EL (cell line): ENCODE measurements at places on chromosomes 4 and X.
A peak's percentile ranks its signal among the peaks of the same experiment; 100 is the strongest.

GRCh38 chrX:131397891-131398290 lies 108.8 kb upstream of the IGSF1 start:
- DNase-seq = no peak

DNA sequence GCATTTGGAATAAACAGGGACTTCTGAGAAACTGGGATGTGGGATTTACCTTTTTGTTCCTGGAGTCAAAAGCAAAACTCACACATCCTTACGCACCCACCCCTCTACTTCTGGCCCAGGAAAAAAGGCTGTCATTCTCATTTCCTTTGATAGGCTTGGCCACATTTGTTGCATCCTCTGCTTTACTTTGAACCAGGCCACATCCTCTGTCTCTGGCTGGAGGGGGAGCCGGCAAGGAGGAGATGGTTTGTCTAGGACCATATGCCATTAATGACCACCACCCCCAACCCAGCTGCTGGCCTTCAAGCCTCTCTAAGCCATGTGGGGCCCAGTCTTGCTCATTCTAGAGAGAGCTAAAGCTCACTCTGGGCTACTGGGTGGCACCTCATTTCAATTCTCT lies 64.5 kb downstream of the ATG4A start:
- no peak for DNase-seq

DNA sequence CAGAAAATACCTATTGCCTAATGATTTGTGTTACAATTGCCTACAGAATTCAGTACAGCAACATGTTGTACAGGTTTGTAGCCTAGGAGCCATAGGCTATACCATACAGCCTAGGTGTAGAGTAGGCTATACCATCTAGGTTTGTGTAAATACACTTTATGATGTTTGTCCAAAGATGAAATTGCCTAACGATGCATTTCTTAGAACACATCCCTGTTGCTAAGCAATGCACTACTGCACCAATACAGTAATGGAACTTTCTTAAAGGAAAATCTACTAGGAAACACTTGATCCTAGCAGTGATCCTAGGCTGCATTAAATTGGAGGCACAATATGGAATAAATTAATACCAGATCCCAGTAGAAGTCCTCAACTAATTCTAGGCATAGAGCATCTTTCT lies 18.3 kb downstream of the NOA1 start:
- no peak for DNase-seq

GRCh38 chr4:152676052-152676854 lies 3.5 kb downstream of the TMEM154 start:
- DNase-seq = no peak

DNA sequence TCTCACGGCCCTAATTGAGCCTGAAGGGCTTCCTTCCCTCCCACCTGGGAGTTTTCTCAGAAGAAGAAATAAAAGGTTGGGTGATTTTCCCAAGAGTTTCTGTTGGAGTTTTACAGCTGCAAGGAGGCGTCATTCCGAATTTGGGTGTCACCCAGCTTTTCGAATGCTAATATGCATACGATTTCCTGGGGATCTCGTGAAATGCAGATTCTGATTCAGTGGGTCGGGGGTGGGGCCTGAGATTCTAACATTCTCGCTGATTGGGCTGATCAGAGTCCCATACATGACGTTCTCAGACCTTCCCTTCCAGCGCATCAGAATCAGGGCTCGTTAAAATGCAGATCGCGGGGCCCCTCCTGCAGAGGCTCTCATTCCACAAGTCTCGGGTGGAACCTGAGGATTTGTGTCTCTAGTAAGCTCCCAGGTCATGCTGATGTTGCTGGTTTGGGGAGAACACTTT lies 125.8 kb upstream of the STX18 start:
- DNase-seq = no peak

DNA sequence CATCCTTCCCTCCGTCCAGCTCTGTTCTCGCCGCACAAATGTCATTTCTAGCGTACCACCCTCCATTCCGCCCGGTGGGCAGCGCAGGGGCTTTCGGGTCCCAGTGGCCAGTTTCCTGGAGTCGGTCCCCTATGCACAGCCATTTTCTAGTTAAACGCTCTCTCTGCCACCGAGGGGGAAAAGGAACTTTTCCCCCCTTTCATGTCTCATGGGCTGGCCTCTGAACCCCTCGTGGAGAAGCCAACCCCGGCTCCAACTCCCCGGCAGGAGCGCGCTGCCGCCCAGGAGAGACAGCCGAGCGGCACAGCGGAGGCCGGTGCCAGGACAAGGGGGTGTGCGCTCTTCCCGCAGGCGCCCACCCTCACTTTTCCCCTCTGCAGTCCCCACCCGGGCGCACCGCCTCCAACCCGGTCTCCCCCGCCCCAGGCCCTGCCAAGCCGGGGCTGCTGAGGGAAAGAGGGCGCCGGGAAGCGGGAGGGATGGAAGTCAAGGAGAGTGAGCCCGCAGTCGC lies 662 bp downstream of the APBB2 start:
- DNase-seq = peak; percentile 30

DNA sequence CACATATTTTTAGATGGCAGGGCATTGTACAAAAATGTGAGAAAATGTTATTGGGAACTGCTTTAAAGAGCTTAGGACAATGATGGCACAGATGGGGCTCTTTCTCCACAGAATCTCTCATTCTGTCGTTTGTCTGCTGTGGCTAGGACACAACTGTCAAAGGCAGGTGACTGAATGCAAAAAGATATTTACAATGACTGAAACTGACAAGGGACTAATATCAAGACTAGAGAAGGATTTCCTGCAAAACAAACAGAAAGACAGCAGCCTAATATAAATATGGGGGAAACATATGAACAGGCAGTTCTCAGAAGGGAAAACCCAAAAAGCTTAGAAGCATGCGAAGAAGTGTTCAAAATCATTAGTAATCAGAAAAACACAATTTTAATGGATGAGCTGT lies 177.5 kb upstream of the AFF2 start:
- no peak for DNase-seq

- no peak for DNase-seq
Observed at GRCh38 chr4:81922313-81922712, 450.6 kb upstream of the RASGEF1B start.

GRCh38 chrX:69015156-69015555 lies 150.1 kb downstream of the PJA1 start:
- DNase-seq = no peak

- DNase-seq = peak; percentile 9
Observed at GRCh38 chr4:19580095-19580494, 671.6 kb upstream of the SLIT2 start.

GRCh38 chr4:89820010-89820409 lies 17.0 kb downstream of the SNCA start:
- DNase-seq = no peak

GRCh38 chr4:52780617-52781354 lies 29.6 kb upstream of the ERVMER34-1 start:
- peak; percentile 6 for DNase-seq

DNA sequence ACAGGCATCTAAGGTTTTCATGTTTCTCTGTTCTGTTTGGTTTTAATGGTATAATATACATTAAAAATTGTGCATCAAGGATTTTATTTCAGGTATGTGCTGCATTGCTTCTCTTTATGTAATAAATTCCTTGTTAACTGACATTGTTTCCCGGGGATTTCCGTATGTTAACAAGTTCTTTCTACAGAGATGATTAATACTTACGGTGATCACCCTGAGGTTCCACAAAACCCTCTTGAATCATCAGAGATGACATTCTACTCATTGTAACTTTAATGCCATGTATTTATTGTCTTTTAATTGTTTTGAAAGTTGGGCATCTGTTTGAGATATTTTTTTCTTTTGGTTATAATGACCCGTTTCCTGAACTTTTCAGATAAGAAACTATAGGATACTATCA lies 37.5 kb downstream of the ARHGAP10 start:
- peak; percentile 36 for DNase-seq

DNA sequence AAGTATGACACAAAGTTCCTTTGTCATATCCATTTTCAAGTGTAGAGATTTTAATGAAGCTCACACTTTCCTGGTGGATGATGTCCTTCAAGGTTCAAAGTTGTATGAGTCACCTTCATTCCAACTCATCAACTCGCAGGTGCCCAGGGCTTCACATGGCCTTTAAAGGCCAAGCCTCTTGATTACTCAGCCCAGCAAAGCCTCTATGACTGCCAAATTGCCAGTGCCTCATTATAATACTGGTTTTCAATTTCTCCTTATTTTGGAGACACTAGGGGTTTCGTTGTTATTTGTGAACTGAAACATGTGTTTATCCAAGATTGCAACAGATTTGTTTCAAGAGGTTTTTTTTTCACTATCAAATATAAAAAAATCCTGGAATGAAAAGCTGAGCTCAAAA lies 45.9 kb upstream of the PPP3CA start:
- DNase-seq = peak; percentile 62

DNA sequence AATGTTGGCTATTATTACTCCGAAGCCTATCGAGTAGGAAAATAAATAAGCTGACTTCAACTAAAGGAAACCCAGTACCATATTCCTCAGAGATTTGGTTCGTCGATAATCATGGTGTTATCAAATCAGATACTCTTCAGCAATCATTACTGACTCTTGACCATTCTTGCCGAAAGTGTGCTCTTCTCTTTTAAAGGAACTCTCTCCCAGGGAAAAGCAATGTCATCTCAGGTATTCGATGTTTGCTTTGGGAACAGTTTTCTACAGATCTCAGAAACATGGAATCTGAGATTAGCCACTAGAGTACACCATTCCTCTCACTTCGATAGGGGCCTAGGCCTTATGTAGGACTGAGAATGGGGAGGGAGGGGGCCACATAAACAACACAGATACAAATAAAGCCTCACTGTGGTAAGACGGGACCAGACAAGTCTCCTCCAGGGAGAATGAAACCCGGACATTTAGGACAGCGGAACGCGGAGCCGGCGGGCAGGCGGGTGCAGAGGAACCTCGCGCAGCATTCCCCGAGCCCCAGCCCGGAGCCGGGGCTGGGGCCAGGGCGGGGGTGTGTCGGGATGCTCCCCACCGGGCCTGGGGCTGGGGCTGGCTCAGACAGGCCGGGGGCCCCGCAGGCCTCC lies 581 bp downstream of the DNAJB14 start:
- DNase-seq = peak; percentile 37

DNA sequence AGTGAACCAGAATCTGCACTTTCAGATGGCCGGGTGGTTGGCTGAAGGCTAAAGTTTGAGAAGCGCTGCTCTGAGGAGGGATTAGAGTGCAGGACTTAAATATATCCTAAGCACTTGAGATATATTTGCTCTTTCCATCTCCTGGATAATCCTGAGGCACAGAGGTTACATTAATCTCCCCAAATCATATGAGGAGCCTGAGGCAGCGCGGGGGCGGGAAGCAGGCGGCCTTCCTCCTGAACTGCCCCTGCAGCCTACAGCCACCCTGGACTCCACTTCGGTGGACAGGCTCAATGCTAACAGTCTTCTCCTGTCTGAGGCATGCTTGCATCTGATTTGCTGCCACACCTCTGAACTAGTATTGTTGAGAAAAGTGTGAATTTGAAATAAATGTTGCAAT lies 72.5 kb downstream of the AFAP1 start:
- no peak for DNase-seq

- no peak for DNase-seq
Observed at GRCh38 chr4:181224852-181225251, 1018.4 kb upstream of the TENM3 start.

- DNase-seq = peak; percentile 45
Observed at GRCh38 chr4:109406337-109406931, 27.2 kb upstream of the SEC24B start.

- no peak for DNase-seq
Observed at GRCh38 chr4:174307694-174308093, 24.0 kb downstream of the CEP44 start.

DNA sequence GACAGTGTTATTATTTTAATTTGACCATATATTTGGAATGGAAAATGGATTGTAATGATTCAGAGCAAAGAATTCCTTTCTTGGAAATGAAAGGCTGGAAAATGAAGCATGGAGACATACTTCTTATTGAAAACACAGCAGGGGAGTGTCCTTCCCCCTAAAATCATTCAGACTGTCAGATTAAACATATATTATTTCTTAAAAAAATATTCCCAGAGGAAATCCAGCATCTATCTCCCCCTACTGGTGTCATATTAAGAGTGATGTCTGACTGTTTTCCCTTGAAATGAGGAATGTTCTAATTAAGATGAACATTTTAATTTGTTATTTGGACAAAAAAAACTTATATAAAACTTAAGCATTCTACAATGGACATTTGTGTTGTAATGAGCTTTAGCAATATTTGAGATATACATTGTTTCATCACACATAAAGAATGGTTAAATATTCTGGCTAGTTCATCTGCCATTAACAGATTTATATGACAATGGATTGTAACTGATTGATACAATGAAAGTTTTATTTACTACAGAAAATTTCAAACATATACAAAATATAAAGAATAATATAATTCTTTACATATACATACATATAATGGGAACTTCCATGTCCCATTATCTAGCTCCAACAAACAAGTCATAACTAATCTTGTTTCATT lies 264.6 kb downstream of the SPRY1 start:
- DNase-seq = peak; percentile 14

- peak; percentile 96 for DNase-seq
Observed at GRCh38 chr4:139243448-139244365, 36.3 kb downstream of the MGARP start.

DNA sequence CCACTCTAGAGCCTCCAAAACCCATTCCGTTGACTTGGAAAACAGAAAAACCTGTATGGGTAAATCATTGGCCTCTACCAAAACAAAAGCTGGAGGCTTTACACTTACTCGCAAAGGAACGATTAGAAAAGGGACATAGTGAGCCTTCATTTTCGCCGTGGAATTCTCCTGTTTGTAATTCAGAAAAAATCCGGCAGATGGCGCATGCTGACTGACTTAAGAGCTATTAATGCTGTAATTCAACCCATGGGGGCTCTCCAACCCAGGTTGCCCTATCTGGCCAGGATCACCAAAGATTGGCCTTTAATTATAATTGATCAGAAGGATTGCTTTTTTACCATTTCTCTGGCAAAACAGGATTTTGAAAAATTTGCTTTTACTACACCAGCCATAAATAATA lies 60.8 kb downstream of the ZNF732 start:
- DNase-seq = peak; percentile 8

- no peak for DNase-seq
Observed at GRCh38 chr4:187501731-187502130, 493.8 kb upstream of the ZFP42 start.

DNA sequence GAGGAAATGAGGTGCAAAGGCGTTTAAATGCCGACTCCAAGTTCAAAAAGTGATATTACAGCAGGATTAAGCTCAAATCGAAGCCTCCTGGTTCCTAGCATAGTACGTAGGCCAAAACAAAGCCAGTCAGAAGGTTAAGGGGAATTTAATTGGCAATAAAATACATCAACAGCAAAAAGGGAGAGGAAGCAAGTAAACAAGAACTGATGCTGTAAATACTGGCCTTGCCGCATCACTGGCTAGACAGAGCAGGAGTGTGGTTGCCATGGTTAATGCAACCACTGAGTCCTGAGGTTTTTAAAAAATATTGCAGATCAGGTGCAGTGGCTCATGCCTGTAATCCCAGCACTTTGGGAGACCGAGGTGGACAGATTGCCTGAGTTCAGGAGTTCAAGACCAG lies 63.2 kb upstream of the FBXW7 start:
- DNase-seq = no peak

DNA sequence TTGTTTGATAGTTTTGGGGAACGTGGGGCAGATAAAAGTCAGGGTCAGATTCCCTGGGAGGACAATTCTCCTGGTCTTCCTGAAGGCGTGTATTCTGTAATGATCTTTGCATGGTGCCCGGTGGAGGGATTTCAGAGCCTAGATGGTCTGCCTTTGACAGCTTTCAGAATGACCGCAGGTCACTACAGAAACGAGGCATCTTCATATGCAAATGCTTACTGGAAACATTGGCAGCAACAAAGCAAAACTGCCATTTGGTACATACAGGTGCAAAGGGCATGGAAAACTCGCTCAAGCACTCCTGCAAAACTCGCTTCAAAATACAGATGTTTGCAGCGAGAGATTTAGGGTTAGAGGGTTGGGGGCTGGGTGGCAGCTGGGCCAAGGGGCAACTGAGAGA lies 8.8 kb downstream of the C4orf50 start:
- DNase-seq = no peak
